ENCODE measurements at places on chromosomes 16 and 17.

- no peak for DNase-seq
- H3K4me1 ChIP-seq: peaks cover 8% of the 10 kb centered on the region
- no peak overlapping the region for H3K4me3 ChIP-seq
These were observed 19.5 kb downstream of the LRRC75A start for GRCh38 chr17:16472539-16472938.

GRCh38 chr16:66460703-66461102 is 33.6 kb downstream of the BEAN1 start:
- no peak overlapping the region for H3K4me3 ChIP-seq
- no peaks in the 10 kb centered on the region for H3K4me1 ChIP-seq

- DNase-seq: no peak
- H3K27ac ChIP-seq: no peak overlapping the region
- no peaks in the 10 kb centered on the region for H3K27me3 ChIP-seq
- H3K4me3 ChIP-seq: no peak overlapping the region
These were observed 296.3 kb upstream of the AXIN2 start for GRCh38 chr17:65857718-65858117.

DNA sequence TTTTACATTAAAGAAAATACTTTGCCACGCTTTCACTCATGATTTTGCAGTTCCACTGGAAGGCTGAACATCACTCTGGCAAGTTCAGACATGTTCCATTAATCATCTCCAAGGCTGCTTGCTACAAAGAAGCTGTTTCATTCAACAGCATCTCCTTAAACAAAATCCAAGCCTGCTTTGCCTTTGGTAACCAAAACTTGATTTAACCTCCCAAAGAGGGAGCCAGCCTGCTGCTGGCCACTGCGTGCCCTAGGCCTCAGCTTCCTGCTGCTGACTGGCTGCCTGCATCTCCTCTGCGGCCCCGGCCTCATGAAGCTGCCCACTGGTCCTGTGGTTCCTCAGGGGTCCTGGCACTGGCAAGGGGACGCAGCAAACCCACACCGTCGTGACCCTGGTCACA is 31.8 kb downstream of the ANKRD11 start:
- H3K27me3 ChIP-seq: no peaks in the 10 kb centered on the region
- peaks cover 72% of the 10 kb centered on the region for H3K4me1 ChIP-seq
- H3K4me3 ChIP-seq: no peak overlapping the region
- DNase-seq: no peak

- no peak overlapping the region for H3K27ac ChIP-seq
- H3K4me3 ChIP-seq: no peak overlapping the region
- no peaks in the 10 kb centered on the region for H3K4me1 ChIP-seq
- no peaks in the 10 kb centered on the region for H3K27me3 ChIP-seq
- H3K36me3 ChIP-seq: no peaks in the 10 kb centered on the region
These were observed 63.3 kb downstream of the RNF213 start for GRCh38 chr17:80323982-80324381.

DNA sequence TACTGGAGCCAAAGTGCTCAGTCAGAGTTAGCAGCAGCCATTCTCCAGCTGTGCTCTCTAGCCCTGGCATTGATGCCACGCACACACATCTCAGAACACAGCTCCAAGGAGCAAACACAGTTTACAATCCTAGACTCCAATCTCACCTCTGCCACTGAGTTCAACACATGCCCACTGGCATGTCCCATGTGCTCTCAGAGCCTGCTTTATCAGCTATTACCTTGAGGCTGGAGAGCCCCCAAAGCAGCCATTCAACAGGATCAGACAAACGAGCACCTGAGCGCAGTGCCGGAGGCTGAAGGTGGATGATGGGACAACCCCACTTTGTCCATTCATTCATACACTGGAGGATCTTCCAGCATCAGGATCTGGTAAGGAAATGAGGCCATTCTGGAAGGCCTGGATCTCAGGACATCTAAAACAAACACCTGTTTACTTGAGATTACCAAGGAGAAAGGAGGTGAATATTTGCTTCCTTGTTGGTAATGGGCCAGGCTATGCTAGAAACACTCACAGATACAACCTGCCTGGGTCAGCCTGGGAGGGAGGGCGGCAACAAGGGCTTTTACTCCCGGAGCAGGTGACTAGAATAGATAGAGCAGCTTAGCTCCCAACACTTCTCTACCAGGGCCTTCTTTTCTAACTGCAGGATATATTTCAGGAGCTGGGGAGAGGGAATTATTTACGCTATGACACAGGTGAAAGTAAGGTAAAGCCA is 25.4 kb downstream of the RANBP10 start:
- H3K4me1 ChIP-seq: peaks cover 35% of the 10 kb centered on the region
- no peaks in the 10 kb centered on the region for H3K36me3 ChIP-seq
- no peak for DNase-seq
- no peaks in the 10 kb centered on the region for H3K27me3 ChIP-seq
- no peak overlapping the region for H3K27ac ChIP-seq

DNA sequence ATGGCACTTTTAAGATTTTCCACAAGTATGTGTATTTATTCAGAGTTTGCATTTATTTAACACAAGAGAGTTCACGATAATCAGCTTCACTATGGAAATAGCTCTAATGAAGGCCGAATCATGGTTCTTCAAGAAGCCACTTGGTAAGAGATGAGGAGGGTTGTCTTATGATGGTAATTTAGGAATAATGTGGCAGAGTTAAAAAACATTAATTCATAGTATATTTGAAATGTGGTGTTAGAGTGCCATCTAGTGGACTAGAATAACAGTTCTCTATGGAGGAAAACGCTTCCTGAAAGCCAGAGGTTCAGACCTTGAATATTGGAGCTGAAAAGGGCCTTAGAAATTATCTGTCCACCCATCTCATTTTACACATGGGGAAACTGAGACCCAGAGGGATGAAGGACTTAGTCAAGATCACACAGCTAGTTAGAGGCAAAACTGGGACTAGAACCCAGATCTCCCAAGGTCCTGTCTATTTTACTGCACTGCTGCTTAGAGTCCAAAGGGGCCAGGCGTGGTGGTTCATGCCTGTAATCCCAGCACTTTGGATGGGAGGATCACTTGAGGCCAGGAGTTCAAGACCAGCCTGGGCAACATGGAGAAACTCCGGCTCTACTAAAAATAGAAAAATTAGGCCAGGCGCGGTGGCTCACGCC is 33.8 kb upstream of the KPNB1 start:
- H3K4me1 ChIP-seq: peaks cover under 1% of the 10 kb centered on the region
- H3K27ac ChIP-seq: peak overlapping the region; percentile 53
- no peaks in the 10 kb centered on the region for H3K36me3 ChIP-seq
- no peaks in the 10 kb centered on the region for H3K27me3 ChIP-seq

All from vagina (tissue), 2 donors.